T1000 (cell line): ENCODE measurements at places on chromosomes 3 and 15.
A peak's percentile ranks its signal among the peaks of the same experiment; 100 is the strongest.

DNA sequence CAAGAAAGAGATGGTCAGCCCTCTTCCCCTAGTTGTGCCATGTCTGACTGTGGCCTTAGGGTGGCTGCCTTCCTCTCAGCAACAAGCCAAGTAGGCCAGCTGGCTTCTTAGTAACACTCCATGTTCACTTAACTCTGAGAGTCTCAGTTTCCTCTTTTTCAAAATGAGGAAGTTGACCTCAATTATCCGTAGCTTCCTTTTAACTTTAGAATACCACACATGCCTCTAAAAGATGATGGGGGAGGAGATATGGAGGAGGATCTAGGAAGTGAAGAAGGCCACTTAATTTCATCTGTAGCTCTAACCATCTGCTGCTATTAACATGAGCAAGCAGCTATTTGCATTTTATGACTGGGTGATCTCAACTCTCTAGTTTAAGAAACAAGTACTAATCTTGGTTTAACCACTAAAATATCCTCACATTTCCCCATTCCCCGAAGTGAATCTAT, 32.9 kb downstream of the CD200R1L start:
- DNase-seq: no peak

DNA sequence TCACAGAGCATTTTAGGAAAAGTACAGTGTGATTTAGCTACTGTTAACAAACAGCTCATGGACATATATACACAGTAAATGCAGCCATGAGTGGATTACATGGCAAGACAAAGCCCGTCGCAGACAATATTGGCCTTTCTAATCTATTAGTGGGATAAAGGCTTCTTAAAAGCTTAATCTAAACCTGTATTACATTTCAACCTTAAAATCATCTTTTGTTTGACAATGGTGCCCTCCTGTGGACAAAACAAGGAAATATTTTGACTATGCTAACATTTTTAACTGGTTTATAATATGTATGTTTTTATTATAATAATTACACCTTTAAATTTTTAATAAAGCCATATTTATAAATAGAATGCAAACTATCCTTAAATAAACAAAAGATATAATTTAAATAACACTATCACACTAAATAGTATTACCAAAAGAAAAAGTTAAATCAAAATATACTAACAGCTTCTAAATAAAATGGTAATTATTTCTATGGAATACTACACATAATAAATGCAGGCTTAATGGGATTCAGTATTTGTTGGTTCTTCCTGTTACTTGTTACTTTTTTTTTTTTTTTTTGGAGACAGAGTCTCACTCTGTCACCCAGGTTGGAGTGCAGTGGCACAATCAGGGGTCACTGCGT, 38.6 kb downstream of the TAFA4 start:
- DNase-seq: no peak

- no peak for DNase-seq
Measured at GRCh38 chr3:117856354-117856753, 1146.8 kb downstream of the TUSC7 start.

- no peak for DNase-seq
Measured at GRCh38 chr3:125647318-125648014, 52.2 kb upstream of the OSBPL11 start.

GRCh38 chr3:57354768-57355167, 62.3 kb upstream of the ASB14 start:
- no peak for DNase-seq

DNA sequence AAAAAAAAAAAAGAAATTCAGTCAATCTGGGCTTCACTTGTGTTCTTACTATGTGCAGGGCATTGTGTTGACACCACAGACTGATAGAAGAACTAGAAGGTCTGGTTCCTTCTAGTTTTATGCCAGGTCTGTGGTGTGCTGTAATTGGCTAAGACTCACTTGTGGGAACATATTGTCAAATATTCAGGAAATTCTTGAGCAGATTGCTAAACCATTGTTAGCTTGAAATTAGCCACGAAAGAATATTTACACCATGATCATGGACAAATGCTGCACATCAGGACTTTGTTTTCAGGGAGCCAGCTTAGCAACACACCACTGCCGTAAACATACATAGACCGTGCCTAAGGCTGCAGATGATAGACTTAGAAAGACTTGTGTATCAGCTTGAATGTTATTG, 74.6 kb downstream of the GTPBP8 start:
- DNase-seq: no peak

DNA sequence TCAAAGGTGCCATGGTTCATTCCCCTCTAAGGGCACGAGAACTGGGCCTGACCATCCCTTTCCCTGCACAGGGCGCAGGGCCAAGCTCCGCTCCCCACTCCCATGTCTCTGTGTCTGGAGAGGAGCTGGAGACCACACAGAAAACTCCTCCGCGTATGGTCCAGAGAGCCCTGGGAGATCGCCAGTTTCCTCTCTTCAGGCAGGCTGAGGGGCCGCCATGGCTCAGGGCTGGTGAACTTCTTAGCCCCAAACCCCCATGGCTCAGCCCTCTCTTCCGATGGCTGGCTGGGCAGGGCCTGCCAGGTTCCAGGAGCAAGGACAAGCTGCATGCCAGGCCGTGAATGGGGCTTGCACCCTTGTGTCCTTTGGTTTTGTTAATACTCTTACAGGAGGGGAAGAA, 52.9 kb downstream of the EXOG start:
- DNase-seq: no peak

GRCh38 chr15:69999392-70000085, 98.2 kb downstream of the TLE3 start:
- DNase-seq: no peak

DNA sequence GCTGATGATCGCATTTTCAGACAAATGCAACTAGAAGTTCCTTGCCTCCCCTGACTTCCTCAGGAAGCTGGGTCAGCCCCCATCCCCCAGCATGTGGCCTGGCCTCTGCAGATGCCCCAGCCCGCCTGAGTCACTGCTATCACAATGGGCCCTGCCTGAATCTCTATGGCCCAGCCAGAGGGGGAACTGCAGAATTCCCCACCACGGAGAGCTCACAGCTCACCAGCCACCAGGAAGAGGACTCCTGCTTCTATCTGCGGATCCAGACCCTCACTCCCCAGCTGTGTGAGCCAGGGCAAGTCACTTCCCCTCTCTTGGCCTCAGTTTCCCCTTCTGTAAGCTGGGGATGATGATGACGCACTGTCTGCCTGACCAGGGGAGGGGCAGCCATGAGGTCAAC, 6.9 kb downstream of the PLXND1 start:
- DNase-seq: peak; percentile 27

- DNase-seq: no peak
Measured at GRCh38 chr3:140614001-140614400, 63.9 kb upstream of the TRIM42 start.

DNA sequence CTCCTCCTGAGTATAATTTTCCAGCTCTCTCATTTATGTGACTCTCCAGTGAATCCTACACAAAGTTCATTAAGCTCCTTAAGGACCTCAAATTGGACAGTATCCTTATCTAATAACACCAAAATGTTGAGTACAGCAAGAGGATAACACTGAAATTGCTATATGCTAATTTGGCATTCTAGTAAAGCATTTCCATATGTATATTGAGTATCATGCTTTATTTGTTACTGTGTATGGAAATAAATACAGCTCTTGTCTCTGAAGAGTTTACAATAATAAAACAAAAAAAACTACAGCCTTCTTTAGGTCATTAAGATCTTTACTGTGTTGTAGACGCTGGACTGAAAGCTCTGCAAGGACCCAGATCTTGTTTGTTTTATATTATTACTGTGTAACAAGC, 1341.3 kb downstream of the ROBO1 start:
- DNase-seq: no peak

GRCh38 chr3:193148688-193149473, 92.1 kb upstream of the PLAAT1 start:
- DNase-seq: no peak

DNA sequence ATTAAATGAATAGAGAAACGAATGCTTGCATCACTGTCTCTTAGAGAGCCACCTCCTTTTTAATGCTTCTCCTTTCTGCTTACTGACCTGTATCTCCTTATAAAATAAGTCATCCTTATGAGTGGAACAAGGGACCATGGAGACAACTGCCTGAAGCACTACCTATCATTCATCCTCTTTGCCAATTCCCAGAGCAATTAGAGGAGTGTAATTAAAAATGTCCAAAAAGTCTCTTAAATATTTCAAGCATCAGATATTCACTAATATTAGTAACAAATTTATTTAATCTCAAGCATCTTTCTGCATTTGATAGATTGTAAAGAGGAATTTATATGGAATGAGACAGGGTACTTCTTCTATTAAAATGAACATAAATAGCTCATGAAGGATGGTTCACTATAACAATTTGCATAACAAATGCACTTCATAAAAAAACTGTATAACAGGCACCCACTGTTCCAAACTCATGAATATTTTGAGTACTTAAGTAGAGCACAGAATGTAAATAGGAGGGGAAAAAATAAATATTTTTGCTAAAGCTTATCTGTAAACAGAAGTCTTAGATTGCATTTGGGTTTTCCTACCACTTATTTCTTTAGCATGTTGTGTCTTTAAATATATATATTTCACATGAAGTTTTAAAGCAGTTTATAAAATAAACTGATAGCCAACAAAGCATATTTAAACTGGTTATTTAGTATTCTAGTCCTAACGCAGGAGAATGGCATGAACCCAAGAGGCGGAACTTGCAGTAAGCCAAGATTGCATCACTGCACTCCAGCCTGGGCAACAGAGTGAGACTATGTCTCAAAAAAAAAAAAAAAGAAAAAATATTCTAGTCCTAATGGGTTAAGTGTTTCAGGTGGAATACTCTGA, 269.3 kb downstream of the TBL1XR1 start:
- no peak for DNase-seq

DNA sequence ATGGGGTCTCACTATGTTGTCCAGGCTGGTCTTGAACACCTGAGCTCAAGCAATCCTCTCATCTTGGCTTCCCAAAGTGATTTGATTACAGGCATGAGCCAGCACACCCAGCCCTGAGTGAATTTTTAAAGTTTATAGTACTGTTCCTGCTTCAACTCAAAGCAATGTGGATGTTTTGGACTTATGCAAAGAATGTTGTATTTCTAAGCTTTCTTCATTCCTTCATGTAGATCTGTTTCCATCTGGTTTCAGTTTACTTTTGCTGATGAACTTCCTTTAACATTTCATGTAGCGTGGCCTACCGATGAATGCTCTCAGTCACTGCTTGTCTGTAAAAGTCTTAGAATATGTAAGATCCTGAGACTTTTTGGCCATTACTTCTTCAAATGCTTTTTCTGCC, 23.2 kb downstream of the NRG4 start:
- no peak for DNase-seq

DNA sequence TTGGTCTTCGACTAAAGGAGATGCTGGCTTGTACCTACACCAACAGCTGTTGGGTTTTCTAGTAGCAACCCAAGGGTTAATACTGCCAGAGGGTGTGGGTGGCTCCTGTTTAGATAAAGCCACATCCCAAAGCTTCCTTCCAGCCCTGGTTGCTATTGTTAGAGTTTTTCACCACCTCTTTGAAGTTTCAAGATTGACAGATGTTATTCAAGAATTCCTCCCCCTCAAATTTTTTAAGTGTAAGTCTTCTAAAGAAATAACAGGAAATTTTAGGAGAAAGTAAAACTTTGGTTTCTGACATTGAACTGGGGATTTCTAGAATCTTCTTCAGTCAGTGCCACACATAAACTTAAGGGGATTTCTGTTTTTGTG, 60.9 kb downstream of the TGFBR2 start:
- DNase-seq: no peak

DNA sequence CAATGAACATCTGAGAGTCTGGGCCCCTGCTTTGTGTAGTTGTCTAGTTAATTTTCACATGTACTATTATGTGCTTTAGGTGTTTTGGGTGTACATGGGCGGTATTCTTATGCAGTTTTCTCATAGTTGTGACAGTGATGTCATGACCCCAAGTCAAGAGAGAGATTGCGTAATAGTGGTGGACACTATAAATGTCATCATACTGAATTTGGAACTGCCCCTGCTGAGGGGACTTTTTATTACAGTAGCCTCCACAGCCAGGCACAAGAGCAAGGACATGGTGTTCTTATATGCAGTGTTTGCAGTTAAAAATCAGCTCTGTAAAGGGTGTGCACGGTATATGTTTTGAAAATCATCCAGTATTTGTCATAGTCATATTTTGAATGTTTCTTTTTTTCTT, 29.5 kb downstream of the ABHD2 start:
- no peak for DNase-seq

GRCh38 chr15:51576911-51577500, 45.6 kb downstream of the DMXL2 start:
- DNase-seq: no peak

- no peak for DNase-seq
Measured at GRCh38 chr3:177994976-177995375, 541.3 kb upstream of the KCNMB2 start.

GRCh38 chr3:50192689-50193141, 1.3 kb downstream of the GNAT1 start:
- peak; percentile 43 for DNase-seq

GRCh38 chr15:70187331-70187730, 89.6 kb upstream of the TLE3 start:
- DNase-seq: no peak

DNA sequence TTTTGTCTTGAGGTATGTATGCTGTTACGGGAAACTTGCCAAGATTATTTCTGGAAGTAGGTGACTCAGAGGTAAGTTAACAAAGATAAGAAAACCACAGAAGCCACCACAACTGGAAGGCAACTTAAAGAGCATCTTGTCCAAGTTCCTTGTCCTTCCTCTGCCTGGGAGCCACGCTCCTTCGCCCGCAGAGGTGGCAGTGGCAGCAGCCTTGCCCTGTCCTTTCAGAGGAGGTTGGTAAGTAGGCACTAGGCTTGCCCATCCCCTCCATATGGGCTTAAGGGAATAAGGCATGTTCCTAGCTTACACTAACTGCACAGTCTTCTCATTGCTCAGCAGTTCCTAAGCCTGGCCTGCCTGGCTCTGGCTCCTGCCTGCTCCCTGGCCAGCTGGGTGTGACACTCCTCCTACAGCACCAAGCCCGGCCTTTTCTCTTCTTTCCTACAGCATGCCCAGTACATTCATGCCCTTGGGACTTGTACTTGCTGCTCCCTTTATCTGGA, 48.0 kb upstream of the RAB6B start:
- DNase-seq: peak; percentile 40

DNA sequence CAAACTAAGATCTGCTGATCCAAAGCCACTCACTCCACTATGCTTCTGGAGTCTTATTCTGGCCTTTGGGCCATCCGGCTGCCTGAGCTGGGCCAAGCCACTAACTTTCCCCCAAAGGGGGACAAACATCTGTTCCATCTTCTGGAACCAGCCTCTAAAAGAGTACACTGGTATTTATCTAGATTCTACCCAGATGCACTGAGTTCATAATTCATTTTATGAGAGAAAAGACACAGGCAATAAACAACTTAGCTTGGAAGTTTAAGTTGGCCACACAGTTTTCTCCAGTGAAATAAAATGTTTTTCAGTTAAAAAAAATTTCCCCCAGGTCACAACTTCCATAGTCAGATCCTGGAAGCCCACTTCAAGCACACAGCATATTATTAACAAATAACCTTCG, 80.1 kb upstream of the ARHGEF3 start:
- DNase-seq: no peak

GRCh38 chr3:24526640-24527212, 32.1 kb upstream of the THRB start:
- no peak for DNase-seq
